ENCODE measurements at places on chromosomes 1 and 21.

- H3K27ac ChIP-seq, result no peak overlapping the region
- H3K27me3 ChIP-seq, result no peaks in the 10 kb centered on the region
- H3K4me1 ChIP-seq, result no peaks in the 10 kb centered on the region
- no peaks in the 10 kb centered on the region for H3K36me3 ChIP-seq
- no peak overlapping the region for H3K4me3 ChIP-seq
Measured at GRCh38 chr1:238006779-238007178, 116.1 kb upstream of the ZP4 start.

DNA sequence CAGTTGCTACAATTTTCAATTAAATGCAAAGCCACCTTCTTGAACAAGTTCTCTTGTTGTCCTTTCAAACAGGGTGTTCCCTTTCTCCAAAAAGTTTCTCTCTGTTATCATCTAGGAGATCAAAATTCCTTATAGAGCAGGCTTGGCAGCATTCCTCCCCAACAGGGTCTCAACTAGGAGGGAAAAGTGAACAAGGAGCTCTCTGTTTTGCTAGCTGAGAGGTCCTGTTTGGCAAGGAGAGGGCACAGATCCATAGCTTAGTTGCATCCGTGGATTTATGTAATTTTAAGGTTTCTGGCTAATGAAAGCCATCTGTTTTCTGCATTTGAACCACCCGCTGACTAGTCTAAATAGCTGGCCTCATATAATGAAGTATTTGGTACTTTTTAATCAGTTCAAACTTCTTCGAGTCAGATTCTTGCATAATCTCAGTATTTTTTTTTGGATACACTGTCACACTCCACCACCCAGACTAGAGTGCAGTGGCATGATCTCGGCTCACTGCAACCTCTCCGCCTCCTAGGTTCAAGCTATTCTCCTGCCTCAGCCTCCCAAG, 54.0 kb downstream of the APP start:
- no peak overlapping the region for H3K4me3 ChIP-seq
- H3K4me1 ChIP-seq, result peaks cover 52% of the 10 kb centered on the region
- H3K27ac ChIP-seq, result peak overlapping the region; percentile 88
- peak; percentile 70 for DNase-seq
- no peaks in the 10 kb centered on the region for H3K27me3 ChIP-seq

DNA sequence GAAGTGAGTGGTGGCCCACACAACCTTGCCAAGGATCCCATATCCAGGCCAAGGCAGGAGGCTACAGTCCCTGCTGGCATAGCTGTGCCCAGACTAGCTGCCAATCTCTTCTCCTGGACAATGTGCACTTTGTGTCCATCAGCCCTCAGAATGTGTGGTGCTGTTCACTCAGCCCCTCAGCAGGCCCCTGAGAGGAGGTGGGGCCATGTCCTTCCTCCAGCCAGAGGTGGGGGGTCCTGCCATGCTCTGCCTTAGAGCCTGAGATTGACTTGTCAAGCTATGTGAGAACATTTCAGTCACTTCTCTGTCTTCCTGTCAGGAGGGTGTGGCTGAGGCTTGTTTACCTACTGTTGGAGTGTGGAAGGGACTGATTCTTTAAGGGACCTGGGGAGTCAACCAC, 1.4 kb downstream of the NCF2 start:
- H3K27me3 ChIP-seq, result no peaks in the 10 kb centered on the region
- H3K4me3 ChIP-seq, result no peak overlapping the region
- no peaks in the 10 kb centered on the region for H3K4me1 ChIP-seq

DNA sequence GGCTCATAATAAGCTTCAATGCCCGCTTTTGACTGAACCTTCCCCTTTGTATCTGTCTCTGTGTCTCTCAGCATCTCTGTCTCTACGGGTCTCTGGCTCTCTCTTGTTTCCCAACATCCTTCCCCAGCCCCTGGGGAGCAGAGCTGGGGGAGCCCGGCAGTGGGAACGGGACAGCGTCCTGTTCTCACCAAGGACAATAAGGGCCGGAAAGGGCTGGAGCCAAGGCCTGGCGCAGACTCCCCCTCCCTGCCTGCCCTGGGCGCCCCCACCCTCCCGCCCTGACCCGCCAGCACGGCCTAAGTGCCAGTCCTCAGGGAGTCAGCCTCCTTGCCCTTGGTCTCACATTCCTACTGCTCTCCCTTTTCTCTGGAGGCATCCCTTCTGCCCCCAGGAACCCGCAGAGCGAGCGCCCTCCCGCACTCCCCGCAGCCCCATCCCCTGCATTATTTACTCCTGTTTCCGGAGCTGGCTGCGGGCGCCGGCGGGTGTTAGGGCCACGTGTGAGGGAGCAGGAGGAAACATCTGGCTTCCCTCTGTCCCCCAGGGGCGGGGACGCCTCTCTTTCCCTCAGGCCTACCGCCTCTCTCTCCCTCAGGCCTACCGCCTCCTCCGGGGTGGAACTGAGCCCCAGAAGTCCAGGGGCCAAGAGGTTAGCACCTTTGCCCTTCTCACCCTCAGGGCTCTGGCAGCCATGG, 6.5 kb downstream of the KRTCAP2 start:
- no peaks in the 10 kb centered on the region for H3K4me1 ChIP-seq
- no peak overlapping the region for H3K4me3 ChIP-seq
- H3K27ac ChIP-seq, result no peak overlapping the region
- H3K27me3 ChIP-seq, result no peaks in the 10 kb centered on the region
- peaks cover 8% of the 10 kb centered on the region for H3K36me3 ChIP-seq

All from thyroid gland (tissue), 4 donors.